Suppressor macrophage (primary cell): ENCODE measurements at places on chromosomes 3 and 15.

DNA sequence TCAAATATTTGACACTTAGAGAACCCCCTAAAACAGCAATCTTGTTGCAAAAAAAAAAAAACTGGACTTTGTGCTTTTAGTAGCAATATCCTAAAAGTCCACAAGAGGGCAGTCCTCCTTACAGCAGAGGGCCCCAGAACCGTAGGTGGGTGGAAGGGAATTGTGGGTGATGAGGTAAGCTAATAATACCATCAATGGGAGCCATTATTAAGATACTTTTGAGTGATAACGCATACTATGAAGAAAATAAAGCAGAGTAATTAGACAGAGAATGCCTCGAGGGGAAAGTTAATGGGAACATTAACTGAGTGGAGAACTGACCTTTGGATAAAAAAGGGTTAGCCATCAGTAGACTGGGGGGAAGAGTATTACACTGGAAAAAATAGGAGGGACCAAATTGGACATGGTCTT lies 229.9 kb downstream of the THRB start:
- peak; percentile 34 for DNase-seq

DNA sequence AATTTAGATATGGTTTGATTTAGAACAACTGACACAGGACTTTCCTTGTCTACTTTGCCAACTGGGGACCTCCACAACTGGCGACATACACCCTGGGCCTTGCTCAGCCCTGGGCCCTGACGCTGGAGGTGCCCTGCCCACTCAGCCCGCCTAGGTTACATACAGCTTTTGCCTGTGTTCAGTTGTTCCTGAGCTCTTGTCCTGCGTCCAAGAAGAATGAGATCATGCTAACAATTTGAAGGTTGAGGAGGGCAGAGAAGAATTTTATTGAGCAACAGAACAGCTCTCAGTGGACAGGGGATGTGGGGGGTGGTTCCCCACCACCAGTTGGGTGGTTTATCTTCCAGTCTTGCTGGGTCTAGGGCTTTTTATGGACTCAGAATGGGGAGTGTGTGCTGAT lies 67.9 kb downstream of the IQCH start:
- no peak for DNase-seq

DNA sequence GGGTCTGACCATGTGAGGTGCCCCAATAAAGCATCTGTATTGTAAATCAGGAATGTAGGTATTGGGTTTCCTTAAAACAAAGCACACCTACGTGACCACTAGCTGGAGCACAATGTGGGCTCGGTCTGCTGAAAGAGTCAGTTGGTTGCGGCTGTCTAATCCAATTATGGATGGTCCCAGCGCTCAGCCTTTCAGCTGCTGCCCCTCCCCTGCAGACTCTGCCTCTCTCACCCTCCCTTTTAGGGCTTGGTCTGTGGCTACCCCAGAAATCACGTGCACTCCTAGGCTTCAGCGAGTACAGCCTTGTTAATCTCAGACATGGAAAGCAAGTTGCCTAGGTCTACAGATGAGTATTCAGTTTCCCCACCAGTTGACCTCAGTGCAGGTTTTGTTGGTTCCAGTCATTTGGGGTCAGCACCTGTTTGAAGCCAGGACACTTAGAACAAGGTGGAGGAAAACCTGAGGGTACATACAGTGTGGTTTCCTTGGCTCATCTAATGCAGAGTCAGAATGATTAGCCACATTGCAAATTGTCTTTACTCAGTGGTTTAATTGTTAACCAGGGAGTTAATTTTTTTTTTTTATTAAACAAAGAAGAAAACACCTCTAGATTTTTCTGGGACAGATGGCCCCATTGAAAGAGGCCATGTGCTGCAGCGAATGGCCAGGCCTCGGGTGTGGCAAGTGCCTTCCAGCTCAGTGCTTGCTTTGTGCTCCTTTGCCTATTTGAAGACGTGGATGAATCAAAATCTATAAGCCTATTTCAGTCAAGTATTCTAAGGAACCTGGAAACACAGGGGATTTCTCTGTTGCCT lies 137.7 kb downstream of the IGF1R start:
- DNase-seq = no peak

DNA sequence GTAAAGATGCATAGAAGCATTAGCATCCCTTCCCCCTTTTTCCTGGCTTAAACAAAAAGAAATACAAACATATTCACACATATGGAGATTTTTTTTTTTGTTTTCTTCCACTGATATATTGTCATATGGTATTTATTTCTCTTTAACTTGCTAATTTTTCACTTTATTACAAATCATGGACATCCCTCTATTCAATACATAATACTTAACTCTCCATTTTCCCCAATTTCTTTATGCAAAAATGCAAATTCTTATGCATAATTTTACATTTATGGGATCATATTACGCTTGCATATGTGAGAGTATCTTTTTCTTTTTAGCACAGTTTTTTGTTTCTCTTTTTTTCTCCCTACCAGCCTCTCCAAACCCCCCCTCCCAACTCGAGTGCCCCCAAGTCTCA lies 48.8 kb downstream of the CCR3 start:
- DNase-seq = no peak

DNA sequence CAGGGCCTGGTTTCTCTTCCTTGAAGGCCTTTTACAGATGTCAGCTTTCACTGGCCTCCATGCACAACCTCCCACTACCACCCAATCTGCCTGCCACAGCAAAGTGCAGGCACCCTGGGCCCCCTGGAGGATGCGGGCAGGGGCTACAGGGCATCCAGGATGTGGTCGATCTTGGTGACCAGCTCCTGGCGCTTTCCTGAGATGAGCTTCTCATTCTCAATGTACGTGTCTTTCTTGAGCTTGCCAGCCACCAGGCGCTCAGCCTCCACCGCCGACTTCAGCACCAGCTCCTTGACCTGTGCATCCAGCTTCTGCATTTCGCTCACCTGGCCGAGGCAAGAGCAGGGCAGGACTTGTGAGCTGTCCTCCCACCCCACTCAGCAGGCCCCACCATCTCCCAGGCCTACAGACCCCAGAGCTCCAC lies 30.3 kb downstream of the RPN1 start:
- no peak for DNase-seq

- DNase-seq = no peak
Measured at GRCh38 chr3:101702726-101703125, 16.2 kb upstream of the RPL24 start.

- no peak for DNase-seq
Measured at GRCh38 chr3:189632242-189632641, 1.1 kb downstream of the TP63 start.

- DNase-seq = no peak
Measured at GRCh38 chr15:32096213-32096612, 65.9 kb downstream of the CHRNA7 start.

- DNase-seq = no peak
Measured at GRCh38 chr3:140530131-140530530, 147.7 kb upstream of the TRIM42 start.

GRCh38 chr15:60580073-60580472 lies 101.1 kb upstream of the ICE2 start:
- no peak for DNase-seq

GRCh38 chr15:94238539-94239118 lies 7.3 kb downstream of the MCTP2 start:
- peak; percentile 13 for DNase-seq

DNA sequence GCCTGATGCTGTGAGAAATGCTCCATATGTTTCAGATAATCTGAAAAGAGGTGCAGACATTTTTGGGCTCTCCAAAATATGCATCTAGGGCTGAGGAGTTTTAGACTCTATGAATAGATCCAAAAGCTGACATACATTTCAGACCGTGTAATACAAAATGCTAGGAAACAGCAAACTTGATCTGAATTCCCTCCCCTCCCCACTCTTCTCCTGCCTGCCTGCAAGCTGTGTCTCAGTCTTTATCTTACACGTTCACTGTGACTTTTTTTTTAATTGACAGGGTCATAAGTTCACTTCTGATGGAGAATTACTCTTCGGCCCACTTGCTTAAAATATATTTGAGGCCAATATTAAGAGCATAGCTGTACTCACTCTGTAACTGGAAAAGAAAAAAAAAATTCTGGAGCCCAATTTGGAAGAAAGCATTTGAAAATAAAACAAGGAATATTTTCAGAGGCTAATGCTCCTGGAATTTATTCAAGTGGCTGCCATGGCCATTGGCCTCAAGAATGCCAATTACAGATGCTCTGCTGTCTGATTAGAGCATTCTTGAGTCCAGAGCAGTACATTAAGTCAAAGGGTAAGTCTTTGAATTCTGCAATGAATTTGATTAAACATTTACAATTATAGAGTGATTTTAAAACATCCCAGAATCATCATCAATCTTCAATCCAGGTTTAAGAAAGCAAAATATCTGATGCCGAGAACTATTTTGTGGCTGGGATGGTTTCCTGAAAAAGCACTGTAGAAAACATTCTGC lies 146.2 kb upstream of the SEMA6D start:
- no peak for DNase-seq

- DNase-seq = no peak
Measured at GRCh38 chr3:55562700-55563099, 75.6 kb upstream of the WNT5A start.

DNA sequence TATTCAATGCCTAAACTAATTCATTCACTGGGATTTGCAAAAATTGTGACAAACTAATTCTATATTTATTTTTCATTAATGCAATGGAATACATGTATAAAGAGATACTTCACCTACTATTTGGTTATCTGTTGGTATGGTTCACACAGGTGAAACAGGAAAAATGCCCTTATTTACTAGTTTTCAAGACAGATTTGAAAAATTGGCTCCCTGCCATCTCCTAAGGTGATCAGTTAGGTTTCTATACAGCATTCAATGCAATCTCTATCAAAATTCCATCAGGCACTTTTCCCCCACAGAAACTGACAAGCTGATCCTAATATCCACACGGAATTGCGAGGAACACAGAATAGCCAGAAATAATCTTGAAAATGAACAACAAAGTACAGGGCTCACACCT lies 101.1 kb downstream of the DLG1 start:
- no peak for DNase-seq
